ENCODE measurements at places on chromosomes 11 and 22. TPM values are rescaled to one million over a fixed set of nuclear protein-coding genes. Genes with fewer than 3 reads are reported as not detected.

GRCh38 chr11:125090816-125091215, 20.6 kb downstream of the TMEM218 start:
- no peak overlapping the region for H3K27ac ChIP-seq
- no peaks in the 10 kb centered on the region for H3K4me1 ChIP-seq
- peaks cover 1% of the 10 kb centered on the region for H3K36me3 ChIP-seq
- no peak overlapping the region for H3K4me3 ChIP-seq
- H3K27me3 ChIP-seq: peaks cover 7% of the 10 kb centered on the region
- DNase-seq: no peak

DNA sequence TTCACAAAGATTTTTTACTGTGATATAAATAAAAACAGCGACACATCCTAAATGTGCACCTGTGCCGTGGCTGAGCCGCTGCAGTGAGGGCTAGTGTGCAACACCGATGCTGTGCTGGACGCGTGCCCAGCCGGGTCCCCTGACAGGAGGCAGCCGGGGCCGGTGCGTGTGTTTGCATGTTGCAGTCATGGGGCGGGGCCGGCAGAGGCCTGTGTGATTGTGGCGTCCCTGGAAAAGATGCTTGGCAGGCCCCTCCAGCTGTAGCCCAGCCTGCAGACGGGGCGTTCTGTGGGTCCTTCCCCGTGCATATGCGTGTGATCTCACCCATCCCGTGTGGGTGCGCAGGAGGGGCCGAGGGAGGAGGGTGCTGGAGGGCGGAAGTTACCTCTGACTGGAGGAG, 30.6 kb downstream of the MUC6 start:
- no peak overlapping the region for H3K4me3 ChIP-seq
- no peak for DNase-seq
- no peaks in the 10 kb centered on the region for H3K27me3 ChIP-seq
- H3K36me3 ChIP-seq: peaks cover 14% of the 10 kb centered on the region

- H3K27me3 ChIP-seq: peaks cover 36% of the 10 kb centered on the region
- no peak overlapping the region for H3K27ac ChIP-seq
- no peak overlapping the region for H3K4me3 ChIP-seq
- H3K36me3 ChIP-seq: no peaks in the 10 kb centered on the region
These were observed 957.2 kb downstream of the BRD1 start for GRCh38 chr22:48870436-48870835.

HBB gene
- not detected for total RNA-seq
